ENCODE measurements at places on chromosomes 3 and 15.

DNA sequence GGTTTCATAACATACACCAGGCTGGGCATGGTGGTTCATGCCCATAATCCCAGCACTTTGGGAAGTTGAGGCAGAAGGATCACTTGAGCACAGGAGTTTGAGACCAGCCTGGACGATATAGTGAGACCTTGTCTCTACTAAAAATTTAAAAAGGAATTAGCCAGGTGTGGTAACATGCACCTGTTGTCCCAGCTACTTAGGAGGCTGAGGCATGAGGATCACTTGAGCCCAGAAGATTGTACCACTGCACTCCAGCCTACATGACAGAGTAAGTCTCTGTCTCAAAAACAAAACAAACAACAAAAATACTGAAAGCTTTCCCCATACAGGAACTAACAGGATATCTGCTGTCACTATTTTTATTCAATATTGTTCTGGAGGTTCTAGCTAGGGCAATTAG, 20.9 kb downstream of the GREM1 start:
- no peak for DNase-seq

DNA sequence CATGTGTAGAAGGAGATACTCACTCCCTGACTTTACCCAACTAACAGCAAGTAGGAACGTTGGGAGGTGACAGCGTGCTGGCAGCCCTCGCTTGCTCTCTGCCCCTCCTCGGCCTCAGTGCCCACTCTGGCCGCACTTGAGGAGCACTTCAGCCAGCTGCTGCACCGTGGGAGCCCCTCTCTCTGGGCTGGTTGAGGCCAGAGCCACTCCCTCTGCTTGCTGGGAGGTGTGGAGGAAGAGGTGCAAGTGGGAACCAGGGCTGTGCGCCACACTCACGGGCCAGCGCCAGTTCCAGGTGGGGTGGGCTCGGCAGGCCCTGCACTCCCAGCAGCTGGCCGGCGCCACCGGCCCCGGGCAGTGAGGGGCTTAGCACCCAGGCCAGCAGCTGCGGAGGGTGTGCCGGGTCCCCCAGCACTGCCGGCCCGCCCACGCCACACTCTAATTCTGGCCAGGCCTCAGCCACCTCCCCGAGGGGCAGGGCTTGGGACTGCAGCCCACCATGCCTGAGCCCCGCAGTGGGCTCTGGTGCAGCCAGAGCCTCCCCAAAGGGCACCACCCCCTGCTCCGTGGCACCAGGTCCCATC, 68.4 kb upstream of the FRMD4B start:
- no peak for DNase-seq

- DNase-seq: peak; percentile 81
These were observed at the start of gene FOXP1 for GRCh38 chr3:71583566-71584393. Gene FOXP1, minus strand, starts transcription at chr3:71583728. Its CDS starts 385,347 bp downstream, at chr3:71198381.

- DNase-seq: no peak
These were observed 9.5 kb upstream of the CSPG4 start for GRCh38 chr15:75721923-75722870.

- no peak for DNase-seq
These were observed 310.0 kb upstream of the UBE2E2 start for GRCh38 chr3:22893101-22893500.

GRCh38 chr3:9402410-9403228, 5.2 kb downstream of the SETD5 start:
- DNase-seq: no peak

GRCh38 chr3:43095370-43095769, 10.5 kb downstream of the POMGNT2 start:
- no peak for DNase-seq

- no peak for DNase-seq
These were observed 23.0 kb upstream of the RBSN start for GRCh38 chr3:15121936-15122335.

DNA sequence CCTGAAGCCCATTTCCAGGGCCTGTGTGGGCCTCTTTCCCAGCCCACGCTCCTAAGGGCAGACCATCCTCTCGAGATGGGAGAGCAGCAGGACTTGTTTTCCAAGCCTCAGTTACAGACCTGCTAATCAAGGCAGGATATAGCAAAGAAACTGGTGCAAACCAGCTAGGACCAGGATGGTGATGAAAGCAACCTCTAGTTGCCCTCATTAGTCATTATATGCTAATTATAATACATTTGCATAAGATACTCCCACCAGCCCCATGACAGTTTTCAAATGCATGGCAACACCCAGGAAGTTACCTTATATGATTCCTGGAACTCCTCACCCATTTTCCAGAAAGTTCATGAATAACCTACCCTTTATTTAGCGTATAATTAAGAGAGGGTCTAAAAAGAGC, 34.4 kb upstream of the TRH start:
- no peak for DNase-seq

- DNase-seq: no peak
These were observed 4.7 kb downstream of the LTF start for GRCh38 chr3:46460051-46460450.

- DNase-seq: peak; percentile 49
These were observed 781 bp upstream of the DAG1 start for GRCh38 chr3:49469037-49469935.

GRCh38 chr3:85312331-85312730, 353.5 kb downstream of the CADM2 start:
- no peak for DNase-seq

- peak; percentile 51 for DNase-seq
These were observed 91.0 kb upstream of the CBLB start for GRCh38 chr3:105959851-105960250.

DNA sequence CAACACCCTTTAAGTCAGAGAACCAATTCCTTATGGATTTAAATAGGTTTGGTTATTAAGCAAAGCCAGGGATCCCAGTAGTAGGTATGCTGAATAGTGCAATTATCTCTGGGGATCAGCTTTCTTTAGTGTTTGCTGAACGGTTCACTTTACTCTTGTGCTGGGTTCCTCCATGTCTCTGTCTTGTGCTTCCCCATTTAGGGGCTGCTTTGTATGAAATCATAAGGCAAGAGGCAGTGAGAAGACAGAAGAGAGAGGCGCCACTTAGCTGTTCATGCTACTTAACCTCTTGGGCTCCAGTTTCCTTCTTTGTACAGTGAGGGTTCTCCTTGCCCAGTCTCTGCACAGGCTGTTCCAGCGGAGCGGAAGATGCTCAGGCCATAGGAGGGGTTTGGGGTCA, 3.5 kb downstream of the ST6GAL1 start:
- peak; percentile 43 for DNase-seq

Measured in suppressor macrophage (primary cell).